ENCODE measurements at places on chromosomes 6 and 20.

- DNase-seq = peak; percentile 87
These were observed 120.4 kb downstream of the CDH26 start for GRCh38 chr20:60078351-60079250.

- DNase-seq = no peak
These were observed 77.4 kb upstream of the CST7 start for GRCh38 chr20:24871480-24872213.

DNA sequence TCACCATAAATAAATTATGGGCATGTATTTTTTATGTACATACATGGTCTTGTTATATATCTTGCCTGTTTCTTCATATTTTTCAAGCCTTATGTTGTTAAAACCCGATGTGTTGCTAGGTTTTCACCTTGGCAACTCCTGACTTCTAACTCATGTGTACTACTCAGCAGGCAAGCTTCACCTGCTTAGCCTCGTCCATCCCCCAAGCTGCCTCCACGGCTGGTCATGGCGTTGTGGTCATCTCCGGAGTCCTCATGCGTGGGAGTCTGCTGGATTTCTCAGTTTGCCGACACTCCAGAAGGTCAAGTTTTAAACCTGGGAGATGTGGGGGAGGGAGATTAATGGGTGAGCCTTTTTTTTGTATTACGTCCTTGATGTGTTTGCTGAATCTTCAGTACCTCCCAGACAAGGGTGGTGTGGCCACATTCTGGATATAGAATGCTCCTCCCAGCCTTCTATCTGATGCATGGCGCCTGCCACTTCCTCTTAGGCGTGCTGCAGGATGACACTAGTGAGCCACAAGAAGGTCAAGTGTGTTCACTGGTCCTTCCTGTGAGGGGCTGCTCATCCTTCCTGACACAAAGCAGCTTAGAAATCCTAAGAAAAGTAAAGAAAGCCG is 26.6 kb upstream of the EDN3 start:
- peak; percentile 21 for DNase-seq

- DNase-seq = peak; percentile 37
These were observed 9.9 kb upstream of the PSMF1 start for GRCh38 chr20:1108437-1108920.

GRCh38 chr6:118897386-118897785 is 3.4 kb downstream of the ASF1A start:
- DNase-seq = no peak

- DNase-seq = no peak
These were observed 23.8 kb upstream of the FAM50B start for GRCh38 chr6:3825331-3825831.

GRCh38 chr6:125995972-125996580 is 9.7 kb downstream of the TRMT11 start:
- peak; percentile 75 for DNase-seq

DNA sequence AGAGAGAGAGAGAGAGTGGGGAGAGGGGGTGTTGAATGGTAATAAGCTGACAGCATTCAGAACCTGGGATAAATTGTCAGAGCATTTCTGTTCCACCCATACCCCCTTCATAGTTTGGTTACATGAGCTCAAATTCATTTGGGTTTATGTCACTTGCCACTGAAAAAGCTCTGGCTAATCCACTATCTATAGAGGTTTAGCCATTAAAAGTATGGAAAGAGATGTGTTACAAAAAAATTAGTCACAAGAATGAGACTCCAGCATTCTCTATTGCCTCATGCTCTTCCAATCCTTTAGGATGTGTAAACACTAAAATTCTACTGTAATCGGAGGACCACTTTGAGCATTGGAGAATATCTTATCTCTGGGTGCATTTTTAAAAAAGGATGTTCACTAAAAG is 297.6 kb upstream of the TCF21 start:
- no peak for DNase-seq

- DNase-seq = no peak
These were observed 463.9 kb upstream of the JAG1 start for GRCh38 chr20:11137688-11138087.

GRCh38 chr20:41180599-41181333 is 43.4 kb downstream of the PLCG1 start:
- DNase-seq = no peak

GRCh38 chr20:6956574-6956973 is 189.1 kb downstream of the BMP2 start:
- no peak for DNase-seq

- no peak for DNase-seq
These were observed 8.1 kb downstream of the CEBPB start for GRCh38 chr20:50198716-50199115.

- DNase-seq = no peak
These were observed 45.7 kb downstream of the RNASET2 start for GRCh38 chr6:166910601-166911000.

- no peak for DNase-seq
These were observed 141.5 kb downstream of the VEGFA start for GRCh38 chr6:43911354-43912115.

DNA sequence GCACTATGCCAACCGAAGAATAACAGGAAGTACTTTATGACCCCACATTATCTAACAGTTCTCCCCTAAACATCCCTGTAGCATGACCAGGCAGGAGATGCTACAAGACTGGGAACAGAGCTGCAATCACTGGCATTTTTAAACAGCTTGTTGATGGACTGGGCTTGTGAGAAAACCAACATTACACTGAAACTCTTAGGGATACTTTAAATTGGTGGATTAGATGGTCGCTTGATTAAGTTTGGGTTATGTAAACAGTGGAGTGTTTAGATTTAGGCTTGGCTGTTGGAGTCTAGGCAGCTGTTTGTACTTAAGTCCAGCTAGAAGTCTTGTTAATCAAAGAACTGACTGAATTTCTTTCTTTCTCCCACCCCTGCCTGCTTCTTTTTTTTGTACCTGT is 234.1 kb upstream of the BMP2 start:
- DNase-seq = no peak

GRCh38 chr20:10802236-10802635 is 128.4 kb upstream of the JAG1 start:
- DNase-seq = no peak

- DNase-seq = no peak
These were observed 4.6 kb downstream of the THBS2 start for GRCh38 chr6:169249057-169249456.

DNA sequence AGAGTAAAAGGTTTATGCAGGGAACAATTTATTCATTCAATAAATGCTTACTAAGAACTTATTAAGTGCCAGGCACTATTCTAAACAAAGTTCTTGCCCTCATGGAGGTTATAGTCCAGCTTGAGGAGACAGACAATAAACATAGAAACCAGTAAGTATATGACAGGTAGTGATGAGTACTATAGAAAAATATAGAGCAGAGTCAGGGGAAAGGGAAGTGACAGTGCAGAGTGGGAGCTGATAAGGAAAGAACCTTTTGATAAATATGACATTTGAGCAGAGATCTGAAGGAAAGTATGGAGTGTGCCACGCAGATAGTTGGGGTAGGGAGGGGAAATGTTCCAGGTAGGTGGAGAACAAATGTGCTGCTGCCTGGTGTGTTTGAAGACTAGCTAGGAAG is 12.1 kb downstream of the ACSS2 start:
- no peak for DNase-seq

Data from AML-193 (cell line).